NCI-H187 (cell line): ENCODE measurements at places on chromosomes 13 and 19.

DNA sequence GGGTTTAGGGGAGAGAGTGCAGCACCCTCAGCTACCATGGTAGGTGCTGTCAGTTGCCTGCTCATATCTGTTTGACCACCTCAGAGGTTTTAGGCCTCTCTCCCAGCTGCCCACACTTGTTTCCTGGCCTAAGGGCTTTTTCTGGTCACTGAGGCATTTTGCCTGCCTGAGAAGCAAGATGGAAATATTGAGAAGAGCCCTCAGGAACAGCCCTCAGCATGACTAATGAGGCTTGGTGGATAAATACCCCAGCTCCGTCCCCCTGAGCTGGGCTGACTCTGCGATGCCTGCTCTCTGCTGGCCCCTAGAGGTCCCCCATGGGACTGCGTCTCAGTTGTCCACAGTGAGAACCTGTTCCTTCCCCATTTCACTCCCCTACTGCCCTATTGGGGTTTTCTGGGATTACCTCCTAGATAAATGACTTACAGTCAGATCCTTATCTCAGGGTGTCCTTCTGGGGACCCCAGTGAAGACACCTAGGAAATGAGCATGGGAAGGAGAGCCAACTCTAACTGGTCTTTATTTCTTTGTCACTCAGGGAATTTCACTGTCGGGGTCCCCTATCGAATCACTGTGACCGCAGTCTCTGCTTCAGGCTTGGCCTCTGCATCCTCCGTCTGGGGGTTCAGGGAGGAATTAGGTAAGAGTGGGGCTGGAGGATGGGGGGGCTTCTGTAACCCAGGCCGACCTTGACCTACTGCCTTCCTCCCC lies 13.3 kb downstream of the PALM3 start:
- no peak for DNase-seq

GRCh38 chr13:101262306-101262705 lies 154.0 kb downstream of the NALCN start:
- DNase-seq: no peak

- DNase-seq: no peak
Observed at GRCh38 chr13:98927951-98928927, 49.6 kb downstream of the DOCK9 start.

GRCh38 chr13:33462109-33462508 lies 176.6 kb upstream of the STARD13 start:
- no peak for DNase-seq

GRCh38 chr13:28049880-28050875 lies 50.2 kb downstream of the FLT3 start:
- DNase-seq: no peak

GRCh38 chr13:30752201-30752797 lies 17.0 kb downstream of the ALOX5AP start:
- DNase-seq: no peak

GRCh38 chr13:88862095-88862620 lies 1191.0 kb downstream of the SLITRK5 start:
- no peak for DNase-seq

GRCh38 chr13:25117312-25117711 lies 21.4 kb downstream of the PABPC3 start:
- no peak for DNase-seq

GRCh38 chr13:36875961-36876360 lies 44.1 kb downstream of the SMAD9 start:
- no peak for DNase-seq

DNA sequence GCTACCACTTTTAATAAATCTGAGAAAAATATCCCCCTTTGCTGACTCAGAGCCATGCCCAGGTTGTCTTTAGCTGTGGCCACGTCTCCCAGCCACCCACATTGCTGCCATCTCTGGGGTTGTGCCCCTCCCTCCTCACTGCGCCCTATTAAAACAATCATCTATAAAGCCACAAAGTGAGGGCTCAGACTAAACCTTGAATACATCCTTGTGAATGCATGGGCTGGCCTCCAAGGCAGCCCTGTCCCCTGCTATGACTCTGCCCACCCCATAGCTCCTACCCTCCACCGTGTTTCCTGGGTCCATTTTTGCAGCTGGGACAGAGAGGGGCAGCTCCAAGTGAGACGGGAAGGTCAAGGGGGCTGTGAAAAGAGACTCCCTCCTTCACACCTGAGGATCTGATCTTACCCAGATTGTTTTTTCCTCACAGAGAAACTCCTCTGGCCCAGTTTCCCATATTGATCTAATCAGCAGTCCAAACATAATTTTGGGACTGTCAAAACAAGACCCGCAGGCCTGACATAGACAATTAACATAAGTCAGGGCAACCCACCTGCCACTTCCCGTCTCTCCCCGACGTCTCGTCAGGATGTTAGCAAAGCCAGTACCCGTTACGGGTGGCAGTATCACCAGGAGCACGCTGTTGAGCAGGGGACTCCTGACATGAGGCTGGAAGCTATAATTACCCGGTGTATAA lies 199.0 kb downstream of the KATNAL1 start:
- DNase-seq: no peak

GRCh38 chr13:78341032-78341431 lies 262.3 kb downstream of the POU4F1 start:
- no peak for DNase-seq

- DNase-seq: no peak
Observed at GRCh38 chr19:46678110-46678732, 17.2 kb upstream of the DACT3 start.

DNA sequence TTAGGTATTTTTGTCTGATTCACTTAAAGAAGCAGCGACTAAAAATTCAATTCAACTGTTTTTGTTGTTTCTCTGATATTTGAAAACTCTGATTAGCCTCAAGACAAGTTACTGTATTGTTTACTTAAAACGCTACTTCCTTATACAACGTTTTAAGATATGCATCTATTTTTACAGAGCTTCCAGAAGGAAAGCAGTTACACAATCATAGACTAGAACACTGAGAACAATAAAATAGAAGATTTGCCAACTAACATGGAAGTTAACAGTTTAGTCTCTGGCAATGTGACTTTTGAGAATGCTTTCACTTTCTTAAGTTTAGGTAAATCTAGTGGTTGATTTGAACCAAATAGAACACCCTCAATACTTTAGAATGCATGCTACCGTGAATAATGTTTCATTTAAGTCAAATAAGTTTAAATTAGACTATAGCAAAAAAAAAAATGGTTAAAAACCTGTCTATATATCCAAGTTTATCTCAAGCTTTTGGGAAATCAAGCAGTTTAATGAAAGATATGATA lies 614.8 kb downstream of the DACH1 start:
- no peak for DNase-seq

- DNase-seq: no peak
Observed at GRCh38 chr13:30345426-30346100, 38.2 kb upstream of the KATNAL1 start.

- no peak for DNase-seq
Observed at GRCh38 chr19:33649627-33650305, 28.0 kb downstream of the CHST8 start.

DNA sequence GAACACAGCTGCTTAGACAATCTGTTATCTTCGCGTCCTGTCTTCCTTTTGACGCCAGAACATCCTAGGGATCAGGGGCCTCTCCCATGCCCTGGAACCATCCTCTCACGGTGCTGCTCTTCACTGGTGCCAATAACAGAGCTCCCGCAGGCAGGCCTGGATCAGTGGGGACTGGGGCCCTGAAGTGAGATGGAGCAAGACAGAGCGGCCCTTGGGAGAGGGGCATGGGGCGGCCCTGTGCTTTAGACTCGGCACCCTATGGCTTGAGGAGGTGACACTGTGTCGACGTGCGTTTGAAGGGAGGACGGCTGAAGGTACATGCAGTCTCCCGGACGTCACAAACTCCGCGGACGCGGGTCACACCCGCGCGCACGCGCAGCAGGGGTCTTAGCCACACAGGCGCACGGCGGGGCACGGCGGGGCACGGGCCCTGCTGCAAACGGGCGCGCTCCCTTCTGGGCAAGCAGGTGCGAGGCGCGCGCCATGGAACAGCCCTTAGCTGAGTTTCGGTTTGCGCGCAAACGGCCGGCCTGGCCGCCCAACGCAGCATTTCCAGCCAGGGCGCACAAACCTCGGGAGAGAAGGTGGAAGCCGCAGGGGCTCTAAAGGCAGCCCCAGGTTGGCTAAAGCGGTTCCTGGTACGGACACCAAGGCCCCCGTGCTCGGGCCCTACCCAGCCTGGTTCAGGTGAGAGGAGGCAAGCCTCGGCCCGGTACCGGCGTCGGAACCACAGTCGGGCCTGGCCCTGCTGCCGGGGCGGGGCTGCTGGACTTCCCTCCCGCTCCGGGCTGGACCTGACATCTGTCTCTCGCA lies 16.5 kb upstream of the RNF17 start:
- DNase-seq: no peak
